ENCODE measurements at places on chromosomes 5 and 9. TPM values are rescaled to one million over a fixed set of nuclear protein-coding genes. Genes with fewer than 3 reads are reported as not detected.

Gene GGTA1
- total RNA-seq = not detected

Gene BNC2
- total RNA-seq = 4.2 TPM

- DNase-seq = no peak
Observed at GRCh38 chr5:43616535-43616934, 13.6 kb downstream of the NNT start.

- DNase-seq = peak; percentile 55
Observed at GRCh38 chr5:147906326-147907095, at the start of gene C5orf46. Gene C5orf46 (minus strand): TSS chr5:147906538. CDS start chr5:147906501, 37 bp downstream.

- no peak for DNase-seq
Observed at GRCh38 chr5:10317825-10318682, 10.4 kb upstream of the CMBL start.

GRCh38 chr9:83280790-83281189 is 217.8 kb upstream of the RASEF start:
- no peak for DNase-seq

DNA sequence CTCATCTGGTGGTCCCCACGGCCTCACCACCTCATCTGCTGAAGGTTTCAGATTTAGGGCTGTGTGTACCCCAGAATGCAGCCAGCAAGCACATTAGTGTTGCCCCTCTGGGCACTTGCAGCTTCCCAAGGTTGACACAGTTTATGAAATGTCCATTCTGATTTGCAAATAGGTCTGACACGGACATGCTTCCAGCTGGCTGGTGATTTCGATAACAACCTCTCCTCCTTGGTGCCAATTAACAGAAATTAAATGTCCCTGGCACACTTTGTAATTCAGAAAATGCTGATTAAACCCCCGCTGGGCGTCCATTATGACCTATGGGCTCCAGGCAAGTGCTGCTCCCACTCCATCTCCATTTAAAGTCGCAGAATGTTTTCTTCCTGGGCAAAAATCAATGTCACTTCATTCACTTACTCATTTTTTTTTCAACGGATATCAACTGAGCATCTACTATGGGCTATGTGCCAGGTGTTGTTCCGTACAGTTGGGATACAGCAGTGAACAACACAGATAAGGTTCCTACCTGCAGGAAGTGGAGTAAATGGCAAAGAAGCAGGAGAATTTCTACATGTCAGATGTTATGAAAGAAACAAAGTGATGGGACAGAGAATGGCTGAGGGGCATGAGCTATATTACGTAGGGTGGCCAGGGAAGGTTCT is 32.0 kb downstream of the PLAC8L1 start:
- no peak for DNase-seq

DNA sequence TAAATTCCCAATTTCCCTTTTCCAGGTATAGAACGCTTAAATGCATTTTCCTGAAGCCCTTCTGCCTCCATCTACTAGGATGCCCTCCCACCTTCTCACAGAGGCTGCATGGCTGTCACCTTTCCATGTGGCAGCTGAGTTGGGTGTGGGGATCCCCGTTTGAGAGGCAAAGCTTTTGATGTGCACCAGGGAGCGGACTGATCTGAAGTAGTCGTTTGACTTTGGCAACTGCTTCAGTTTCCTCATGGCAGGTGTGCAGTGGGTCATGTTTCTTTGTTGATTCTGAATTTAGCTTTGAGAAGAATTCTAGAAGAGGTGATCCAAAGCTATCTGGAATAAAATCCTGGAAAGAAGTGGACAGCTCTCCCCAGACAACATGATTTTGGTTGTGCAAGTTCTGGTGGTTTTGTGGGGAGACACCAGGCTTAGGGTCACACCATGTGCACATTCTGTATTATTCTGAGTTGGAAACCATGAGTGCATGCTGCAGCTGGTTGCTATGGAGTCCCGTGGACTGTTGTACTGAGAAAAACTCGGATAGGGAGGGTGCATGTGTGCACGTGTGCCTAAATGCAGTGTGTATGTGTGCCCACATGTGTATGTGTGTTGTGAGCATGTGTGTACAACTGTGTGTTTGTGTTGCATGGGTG is 63.5 kb downstream of the GADD45G start:
- DNase-seq = no peak

GRCh38 chr5:161096581-161096980 is 244.6 kb upstream of the ATP10B start:
- no peak for DNase-seq

DNA sequence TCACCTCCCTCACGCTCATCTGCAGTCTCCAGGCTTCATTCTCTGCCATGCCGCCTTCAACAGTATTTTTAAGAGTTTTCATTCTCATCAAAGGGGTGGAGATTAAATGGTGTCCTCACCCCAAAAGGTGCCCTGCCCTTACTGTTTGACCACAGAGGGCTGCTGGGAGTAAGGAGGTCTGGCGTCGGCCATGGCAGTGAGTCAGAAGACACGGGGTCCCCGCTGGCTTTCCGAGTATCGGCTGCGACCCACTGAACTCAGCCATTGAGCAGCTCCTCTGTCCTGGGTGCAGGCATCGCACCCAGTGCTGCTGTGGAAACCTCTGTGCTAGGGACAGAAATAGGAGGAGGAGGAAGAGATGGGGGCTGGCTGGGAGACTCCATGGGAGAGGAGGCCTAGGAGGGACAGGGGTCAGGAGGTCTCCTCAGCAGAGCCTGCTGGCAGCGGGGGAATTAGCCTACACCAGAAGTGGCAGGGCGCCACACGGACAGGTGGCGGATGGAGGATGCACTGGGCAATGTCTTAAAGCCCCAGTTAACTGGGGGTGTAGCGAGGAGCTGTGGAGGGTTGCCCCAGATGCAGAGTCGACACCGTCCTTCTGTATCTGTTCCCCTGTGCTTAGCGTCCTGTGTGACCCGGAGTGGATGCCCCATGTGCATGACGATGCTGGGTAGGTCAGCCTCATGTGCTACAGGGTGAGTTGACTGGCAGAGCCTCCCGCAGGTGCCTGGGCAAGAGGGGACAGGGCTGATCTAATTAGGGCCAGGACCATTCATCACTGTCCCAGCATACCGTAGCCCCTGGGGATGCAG is 15.4 kb upstream of the PLEKHG4B start:
- no peak for DNase-seq

Measured in Daoy (cell line).